ENCODE measurements at places on chromosomes 2 and 18.

DNA sequence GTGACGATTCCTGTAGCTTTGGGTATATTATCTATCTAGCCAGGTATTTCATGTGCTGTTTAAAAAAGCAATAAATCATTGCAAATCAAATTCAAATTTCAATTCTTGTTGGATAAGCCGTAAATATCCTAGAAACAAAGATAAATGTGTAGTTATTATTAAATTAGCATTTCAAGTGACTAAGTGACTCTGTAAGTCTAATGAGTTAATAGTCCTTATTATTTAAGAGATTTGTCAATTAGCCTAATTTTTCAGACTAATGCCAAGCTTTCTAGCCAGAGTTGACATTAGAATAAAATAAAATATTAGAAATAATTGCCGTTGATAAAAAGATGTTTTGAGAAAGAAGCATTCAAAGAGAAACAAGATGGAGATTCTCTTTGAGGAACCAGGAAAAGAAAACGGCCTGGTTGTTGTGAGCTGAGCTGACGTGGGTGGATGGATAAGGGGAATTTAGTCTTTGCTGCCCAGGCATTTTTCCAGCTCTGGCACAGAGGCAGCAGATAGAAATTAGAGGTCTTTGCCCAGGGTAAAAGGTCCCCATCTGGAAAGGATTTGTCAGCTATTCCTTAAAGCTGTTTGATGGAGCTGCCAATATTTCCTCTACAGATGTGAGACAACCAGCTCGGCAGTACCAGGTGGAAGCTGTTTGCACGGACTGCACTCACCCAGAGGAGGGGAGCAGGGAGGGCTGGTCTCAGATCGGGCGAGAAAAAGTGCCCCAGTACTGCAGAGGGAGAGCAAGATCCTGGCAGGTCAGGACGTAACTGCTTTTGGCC lies 117.3 kb upstream of the SEC11C start:
- no peak for DNase-seq

DNA sequence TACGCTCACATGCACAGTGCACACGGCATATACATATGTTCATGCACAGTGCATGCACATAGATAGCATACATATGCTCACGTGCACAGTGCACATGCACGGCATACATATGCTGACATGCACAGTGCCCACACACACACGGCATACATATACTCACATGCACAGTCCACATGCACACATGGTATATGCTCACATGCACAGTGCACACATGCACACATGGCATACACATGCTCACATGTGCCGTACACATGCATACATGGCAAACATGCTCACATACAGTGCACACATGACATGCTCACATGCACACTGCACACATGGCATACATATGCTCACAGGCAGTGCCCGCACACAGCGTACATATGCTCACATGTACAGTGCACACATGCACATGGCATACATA lies 97.7 kb upstream of the CTDP1 start:
- DNase-seq, result no peak

GRCh38 chr2:98715812-98716451 lies 15.0 kb downstream of the MGAT4A start:
- no peak for DNase-seq

- DNase-seq, result no peak
Observed at GRCh38 chr2:42957109-42957860, 164.9 kb upstream of the HAAO start.

DNA sequence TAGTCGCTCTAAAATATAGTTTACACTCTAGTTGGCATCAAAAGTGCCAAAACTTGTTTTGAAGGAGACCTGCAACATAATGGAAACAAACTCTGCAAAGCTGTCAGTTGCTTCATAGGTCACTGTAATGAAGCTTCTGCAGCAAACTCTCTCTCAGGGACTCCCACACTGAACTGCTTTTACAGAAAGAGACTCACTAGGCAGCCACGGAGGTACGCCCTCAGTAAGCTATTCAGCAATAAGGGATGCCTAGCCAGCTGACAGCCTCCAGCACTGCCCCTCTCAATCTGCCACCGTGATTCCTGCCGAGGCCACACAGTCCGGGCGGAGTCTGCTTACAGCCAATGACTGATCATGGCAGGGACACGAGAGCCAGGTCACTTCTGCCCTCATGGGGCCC lies 51.1 kb downstream of the COLEC12 start:
- no peak for DNase-seq
